ENCODE measurements at places on chromosomes 1 and 21.

- no peak for DNase-seq
Measured at GRCh38 chr1:85359874-85360721, 83.7 kb upstream of the BCL10 start.

- no peak for DNase-seq
Measured at GRCh38 chr1:200049810-200050209, 22.3 kb downstream of the NR5A2 start.

- no peak for DNase-seq
Measured at GRCh38 chr1:69846267-69846666, 278.5 kb downstream of the LRRC7 start.

- no peak for DNase-seq
Measured at GRCh38 chr1:214857716-214858115, 224.8 kb upstream of the KCNK2 start.

DNA sequence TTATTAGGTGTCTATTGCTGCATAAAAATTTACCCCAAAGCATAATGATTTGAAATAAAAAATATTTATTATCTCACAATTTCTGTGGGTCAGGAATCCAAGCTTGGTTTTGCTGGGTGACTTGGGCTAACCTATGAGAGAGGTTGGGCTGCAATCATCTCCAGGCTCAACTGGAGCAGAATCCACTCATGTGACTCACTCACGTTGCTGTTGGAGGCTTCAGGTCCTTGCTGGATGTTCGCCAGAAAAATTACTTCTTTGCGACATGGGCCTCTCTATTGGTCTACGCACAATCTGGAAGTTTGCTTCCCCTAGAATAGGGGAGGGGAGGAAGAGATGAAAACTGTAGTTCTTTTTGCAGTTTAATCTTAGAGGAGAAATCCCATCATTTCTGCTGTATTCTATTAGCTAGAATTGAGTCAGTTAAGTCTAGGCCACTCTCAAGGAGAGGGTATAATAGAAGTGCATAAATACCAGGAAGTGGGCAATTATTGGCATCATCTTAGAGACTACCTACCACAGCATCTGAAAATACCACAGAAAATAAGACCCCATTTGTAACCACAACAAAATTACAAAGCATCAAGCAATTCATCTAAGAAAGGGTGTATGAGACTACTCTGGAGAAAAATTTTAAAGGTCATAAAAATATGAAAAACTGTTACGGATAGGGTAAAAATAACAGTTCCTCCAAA lies 5.7 kb upstream of the FASLG start:
- no peak for DNase-seq

DNA sequence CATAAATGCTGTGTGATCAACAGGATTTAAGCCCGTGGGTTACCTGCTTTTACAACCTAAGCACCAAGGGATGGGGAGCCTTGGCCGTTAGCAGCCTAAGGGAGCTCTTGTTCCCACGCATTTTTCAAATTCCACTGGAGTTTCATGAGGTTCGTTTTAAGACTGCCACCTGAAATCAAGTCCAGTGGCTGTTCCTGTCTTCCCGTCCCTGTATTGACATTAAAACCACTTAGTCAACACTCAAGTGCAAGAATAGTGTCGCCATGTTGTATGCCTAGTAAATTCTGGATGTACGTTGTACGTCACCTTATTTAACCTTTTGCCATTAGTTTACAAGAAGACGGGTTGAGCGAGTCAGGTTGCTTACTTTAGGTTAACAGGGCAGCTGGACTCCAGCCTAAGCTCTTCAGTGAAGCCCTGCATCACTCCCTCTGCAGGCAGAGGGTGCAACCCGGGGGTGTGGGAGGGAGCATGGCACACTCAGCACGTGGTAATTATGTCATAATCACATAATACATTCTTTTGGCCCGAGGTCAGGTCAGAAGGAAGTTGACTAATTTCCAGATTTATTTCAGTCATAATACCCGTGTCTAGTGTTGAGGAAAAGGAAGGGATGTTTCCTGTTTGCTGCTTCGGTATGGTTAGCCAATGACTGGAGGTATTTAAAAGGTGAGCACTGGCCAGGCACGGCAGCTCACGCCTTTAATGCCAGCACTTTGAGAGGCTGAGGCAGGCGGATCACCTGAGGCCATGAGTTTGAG lies 42.5 kb downstream of the CNST start:
- DNase-seq = no peak

DNA sequence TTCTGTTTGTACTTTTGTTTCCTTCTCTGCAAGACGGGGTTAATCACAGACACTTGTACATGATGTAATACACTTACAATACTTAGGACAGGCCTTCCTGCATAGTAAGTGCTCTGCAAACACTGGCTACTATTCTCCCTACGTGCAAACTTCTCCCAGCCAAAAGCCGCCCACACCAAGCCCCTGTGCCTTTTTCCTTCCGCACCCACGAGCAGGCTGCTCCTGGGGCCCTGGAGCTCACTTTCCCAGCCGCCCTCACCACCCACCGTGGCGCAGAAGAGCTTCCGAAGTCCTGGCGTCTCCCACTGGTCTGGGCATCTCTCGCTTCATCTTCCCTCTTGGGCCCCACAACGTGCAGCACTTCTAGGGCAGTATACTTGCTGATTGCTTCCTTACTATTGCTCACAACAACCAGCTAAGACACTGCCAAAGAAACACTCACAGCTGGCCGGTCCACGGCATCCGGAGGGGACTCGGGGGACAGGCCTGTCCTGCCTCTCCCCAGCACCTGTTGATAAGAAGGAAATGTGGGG lies 22.5 kb upstream of the GPR157 start:
- no peak for DNase-seq

- DNase-seq = peak; percentile 33
Measured at GRCh38 chr21:33296156-33296555, 28.6 kb upstream of the IFNAR1 start.

GRCh38 chr1:47189844-47190508 lies at the start of gene PDZK1IP1:
TSS of gene PDZK1IP1 (minus strand) at chr1:47190036. CDS start at chr1:47189932, 104 bp downstream.
- DNase-seq = no peak

DNA sequence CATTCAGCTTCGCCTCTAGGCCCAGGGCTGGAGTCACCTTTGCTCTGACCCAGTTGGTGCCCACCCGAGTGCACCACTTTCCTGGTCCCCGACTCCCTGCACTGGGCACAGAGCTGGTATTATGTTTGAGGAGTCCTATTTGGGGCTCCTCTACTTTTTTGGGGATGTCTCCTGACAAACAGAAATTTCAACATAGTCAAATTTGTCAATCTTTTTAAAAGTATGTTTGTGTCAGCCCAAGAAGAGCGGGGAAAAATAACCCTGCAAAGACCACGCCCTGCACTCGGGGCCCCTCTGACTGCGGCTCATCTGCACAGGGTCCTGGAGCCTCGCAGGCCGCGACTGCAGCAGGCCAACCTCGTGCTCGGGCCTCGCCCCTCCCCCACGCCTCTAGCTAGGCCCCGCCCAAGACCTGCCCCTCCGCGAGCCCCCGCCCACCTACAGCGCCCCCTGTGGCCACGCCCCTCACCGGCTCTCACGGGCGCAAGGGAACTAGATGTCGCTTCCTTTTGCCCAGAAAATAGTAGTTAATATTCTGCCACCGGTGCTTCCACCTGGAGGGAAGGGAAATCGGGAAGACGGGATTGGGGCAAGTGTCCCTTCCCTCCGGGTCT lies 11.4 kb downstream of the FAM229A start:
- peak; percentile 72 for DNase-seq

DNA sequence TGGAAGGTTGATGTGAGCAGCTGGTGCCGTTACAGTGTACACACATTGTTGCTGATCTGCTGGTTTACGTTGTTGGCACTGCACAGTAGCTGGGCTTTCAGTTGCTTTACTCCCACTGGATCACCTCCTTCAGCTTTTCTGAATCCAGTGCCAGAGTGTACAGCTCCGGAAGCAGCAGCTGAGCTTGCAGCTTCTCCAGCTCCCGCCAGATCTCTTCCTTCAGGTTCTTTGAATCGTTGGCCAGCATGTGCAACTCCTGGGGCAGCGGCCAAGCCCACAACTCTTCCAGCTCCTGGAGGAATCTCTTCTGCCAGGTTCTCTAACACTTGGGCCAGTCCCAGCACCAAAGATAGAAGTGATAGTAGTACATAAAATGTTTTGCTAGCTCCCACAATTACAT lies 149.7 kb upstream of the RRP15 start:
- no peak for DNase-seq

- DNase-seq = no peak
Measured at GRCh38 chr1:152089014-152089674, at the start of gene TCHHL1. TSS of gene TCHHL1 (minus strand) at chr1:152089064. CDS start at chr1:152088143, 921 bp downstream.
